Stimulated activated CD4-positive, alpha-beta T cell treated with anti-CD3 and anti-CD28 coated beads, Interleukin-1b, Interleukin-23, amount 100 ng/mL, for 1 hour (primary cell): ENCODE measurements at places on chromosomes 7 and 10.

GRCh38 chr10:124939290-124939689 is 2.6 kb upstream of the ZRANB1 start:
- DNase-seq: no peak

DNA sequence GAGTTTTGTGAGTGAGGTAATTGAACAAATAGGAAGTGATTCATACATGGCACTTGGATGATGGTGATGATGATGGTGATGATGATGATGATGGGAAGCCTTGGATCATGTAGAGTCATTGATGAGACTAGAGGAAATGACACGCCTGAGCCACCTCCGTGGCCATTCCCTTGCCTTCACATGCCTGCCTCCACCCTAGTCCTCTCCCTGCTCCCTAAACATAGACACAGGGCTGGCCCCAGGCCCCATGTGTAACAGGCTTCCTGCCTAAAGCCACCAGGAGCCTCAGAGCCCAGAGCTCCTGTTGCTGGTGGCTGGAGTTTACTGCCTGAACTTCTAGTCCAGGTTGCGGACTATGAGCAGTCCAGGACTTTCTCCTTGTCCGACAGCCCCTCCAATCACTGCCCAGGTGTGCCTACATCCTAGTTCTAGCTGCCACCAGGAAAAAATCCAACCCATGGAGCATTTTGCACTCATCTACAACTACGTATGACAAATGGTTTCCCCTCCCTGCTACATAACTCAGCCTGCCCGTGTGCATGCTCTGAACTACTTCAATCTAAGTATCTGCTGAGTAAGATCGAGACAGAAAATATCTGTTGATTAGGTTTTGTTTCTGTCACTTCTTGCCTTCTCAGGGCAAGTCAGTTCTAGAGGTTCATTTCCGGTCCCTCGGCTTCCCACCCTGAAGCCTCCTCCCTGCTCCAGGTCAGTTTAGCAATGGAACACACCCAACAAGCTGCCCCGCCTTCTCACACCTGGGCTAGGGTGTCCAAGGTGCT is 35.5 kb upstream of the KDM7A start:
- no peak for DNase-seq

GRCh38 chr7:131781-132482 is 60.4 kb upstream of the FAM20C start:
- DNase-seq: no peak

- DNase-seq: no peak
These were observed 87.7 kb upstream of the PDK4 start for GRCh38 chr7:95684037-95684436.

DNA sequence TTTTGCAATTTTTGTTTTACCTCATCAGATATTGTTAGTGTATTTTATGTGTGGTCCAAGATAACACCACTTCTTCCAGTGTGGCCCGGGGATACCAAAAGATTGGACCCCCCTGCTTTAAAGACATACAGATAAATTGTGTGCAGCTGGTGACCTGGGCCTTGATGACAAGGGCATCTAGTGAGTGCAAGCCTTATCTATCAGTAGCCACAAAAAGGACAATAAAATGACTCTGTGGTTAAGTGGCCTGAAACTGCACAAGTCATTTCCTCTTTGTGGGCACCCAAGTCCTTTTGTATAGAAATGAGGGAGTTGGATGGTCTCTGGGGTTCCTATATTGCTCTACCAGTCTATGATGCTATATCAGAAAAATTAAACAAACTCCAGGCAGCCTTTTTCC is 98.1 kb downstream of the PARD3 start:
- DNase-seq: no peak
